Activated CD8-positive, alpha-beta memory T cell treated with anti-CD3 and anti-CD28 coated beads for 1 hour (primary cell): ENCODE measurements at places on chromosomes 3 and 15.
A peak's percentile ranks its signal among the peaks of the same experiment; 100 is the strongest.

- peak; percentile 33 for DNase-seq
Measured at GRCh38 chr3:128322030-128323022, 144.4 kb downstream of the DNAJB8 start.

GRCh38 chr15:41821831-41822230 lies 6.1 kb upstream of the JMJD7 start:
- DNase-seq, result no peak

GRCh38 chr3:127209840-127210653 lies 17.1 kb downstream of the PRR23E start:
- no peak for DNase-seq

DNA sequence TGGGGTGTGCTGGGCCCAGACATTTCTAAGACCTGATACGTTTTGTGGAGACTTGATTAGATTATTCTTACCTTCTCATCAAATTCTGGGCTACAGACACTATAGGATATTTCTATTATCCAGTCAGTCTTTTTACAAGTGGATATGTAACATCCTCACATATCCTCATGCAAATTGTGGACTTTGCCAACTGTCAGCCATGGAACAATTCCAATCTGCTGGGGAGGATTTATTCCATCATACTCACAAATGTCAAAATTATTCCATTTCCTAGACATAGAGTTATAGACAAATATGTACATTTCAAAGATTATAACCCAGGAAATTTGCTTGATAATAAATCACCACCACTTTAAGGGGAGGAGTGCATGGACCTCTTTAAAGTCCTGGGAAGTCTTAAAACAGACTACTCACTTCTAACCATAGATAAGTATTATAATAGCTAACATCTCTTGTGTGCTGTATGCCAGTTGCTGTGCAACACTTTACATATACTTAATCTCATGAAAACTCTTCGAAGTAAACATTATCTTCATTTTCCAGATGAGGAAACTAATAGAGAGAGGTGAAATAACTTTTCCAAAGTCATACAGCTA lies 44.4 kb downstream of the CADPS start:
- DNase-seq, result no peak

- no peak for DNase-seq
Measured at GRCh38 chr3:9224490-9224889, 25.0 kb downstream of the SRGAP3 start.

GRCh38 chr15:85592148-85592547 lies 202.6 kb downstream of the KLHL25 start:
- no peak for DNase-seq

DNA sequence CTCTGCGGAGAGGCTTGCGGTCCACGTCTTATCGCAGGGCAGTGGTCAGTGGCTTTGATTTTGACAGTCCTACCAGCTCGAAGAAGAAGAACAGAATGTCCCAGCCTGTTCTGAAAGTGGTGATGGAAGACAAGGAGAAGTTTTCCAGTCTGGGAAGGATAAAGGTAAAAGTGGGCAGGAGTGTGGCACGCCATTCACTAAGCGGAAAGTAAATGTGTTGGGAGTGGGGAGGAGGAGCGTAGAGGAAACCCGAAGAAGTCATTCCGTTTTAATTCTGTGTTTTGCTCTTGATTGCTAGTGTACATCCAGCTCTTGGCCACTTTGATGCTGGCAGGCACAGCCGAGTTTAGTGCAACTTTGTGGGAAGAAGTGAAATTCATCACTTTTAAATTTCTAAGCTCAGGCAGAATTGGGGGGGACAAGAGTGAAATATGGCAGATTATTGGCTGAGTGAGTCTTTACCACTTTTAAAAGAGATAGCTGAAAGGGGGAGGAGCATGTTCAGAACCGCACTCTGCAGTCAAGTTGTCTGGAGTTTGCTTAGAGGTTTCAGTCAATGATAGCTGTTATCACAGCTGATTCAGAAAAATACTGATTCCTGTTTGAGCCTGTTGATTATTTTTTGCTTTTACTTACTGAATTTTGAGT lies 1.8 kb downstream of the ARHGEF26 start:
- DNase-seq, result no peak

- DNase-seq, result peak; percentile 63
Measured at GRCh38 chr3:194344012-194344411, 7.1 kb downstream of the CPN2 start.

- DNase-seq, result no peak
Measured at GRCh38 chr15:68310804-68311463, 33.4 kb downstream of the FEM1B start.

- DNase-seq, result no peak
Measured at GRCh38 chr3:53238886-53239285, 16.9 kb downstream of the TKT start.

- DNase-seq, result no peak
Measured at GRCh38 chr15:49990835-49991545, 128.0 kb downstream of the ATP8B4 start.

DNA sequence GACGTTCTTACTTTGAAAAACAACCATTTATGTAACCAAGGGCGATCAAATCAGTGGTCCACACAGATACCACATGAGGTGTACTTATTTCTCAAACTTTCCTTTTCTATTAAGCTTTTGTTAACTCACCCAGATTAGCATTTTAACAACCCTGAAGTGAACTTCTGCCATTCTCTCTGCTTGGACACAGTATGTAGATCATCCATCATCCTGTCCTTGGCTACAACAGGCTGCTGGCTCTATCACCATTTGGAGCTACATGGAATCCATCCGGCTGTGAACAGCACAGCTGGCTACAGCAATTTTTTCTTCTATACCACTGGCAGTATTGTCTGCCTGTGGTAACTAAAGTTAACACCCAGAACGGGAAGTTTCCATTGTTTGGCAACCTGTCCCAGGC lies 4.4 kb downstream of the SEMA6D start:
- no peak for DNase-seq

GRCh38 chr15:27550635-27551034 lies 548.5 kb downstream of the OCA2 start:
- DNase-seq, result no peak

DNA sequence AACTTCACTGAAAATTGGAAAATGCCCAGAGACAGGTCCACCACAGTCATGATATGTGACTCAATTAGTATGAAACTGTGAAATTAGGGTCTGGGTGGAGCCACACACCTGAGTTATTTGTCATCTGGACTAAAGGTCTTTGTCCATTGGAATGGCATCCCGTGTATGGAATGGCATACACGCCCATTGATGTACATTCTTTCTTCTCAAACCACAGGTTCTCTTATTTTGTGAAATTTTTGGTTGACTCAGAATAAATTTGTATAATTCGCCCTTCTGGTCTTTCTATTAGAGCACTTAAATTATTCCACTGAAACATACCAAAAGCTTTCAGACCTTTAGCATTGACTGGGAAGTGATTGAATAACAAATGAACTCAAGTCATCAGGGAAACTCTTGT lies 66.8 kb upstream of the UBE2E1 start:
- no peak for DNase-seq

- DNase-seq, result no peak
Measured at GRCh38 chr3:112774293-112774926, 72.3 kb downstream of the CD200R1L start.

DNA sequence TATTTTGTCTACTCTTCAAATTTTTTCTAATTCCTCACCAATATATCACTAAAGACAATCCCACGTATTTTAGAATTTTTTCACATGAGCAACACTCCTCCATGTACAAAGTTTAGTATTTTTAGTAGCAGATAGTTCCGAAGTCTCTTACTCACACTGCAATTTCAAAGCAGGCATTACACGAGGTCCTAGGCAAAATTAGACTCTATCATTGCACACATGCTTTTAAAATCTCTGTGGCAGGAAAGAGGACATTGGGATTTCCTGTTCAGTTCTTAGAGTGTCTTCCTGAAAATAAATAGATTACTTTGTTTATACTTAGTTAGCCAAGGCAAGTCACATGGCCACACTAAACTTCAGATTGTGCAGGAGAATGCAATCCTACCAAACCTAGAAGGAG lies 847.7 kb downstream of the ROBO2 start:
- DNase-seq, result no peak

DNA sequence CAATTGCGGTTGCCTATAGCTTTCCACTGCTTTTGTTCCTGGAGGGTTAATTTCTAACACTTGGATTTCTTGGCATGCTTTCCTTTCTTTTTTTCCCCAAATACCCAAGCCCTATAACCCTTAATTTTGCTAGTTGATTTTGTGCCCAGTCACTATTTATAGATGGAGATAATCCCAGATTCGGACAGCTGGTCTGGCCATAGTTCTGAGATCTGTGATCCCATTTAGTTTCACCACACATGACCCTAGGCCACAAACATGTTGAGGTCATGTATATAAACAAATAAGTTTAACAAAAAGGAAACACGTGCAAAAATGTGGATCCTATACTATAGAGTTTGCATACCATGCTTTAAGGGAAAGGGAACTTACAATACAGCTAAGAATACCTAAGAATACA lies 111.4 kb downstream of the ZMAT3 start:
- DNase-seq, result no peak

DNA sequence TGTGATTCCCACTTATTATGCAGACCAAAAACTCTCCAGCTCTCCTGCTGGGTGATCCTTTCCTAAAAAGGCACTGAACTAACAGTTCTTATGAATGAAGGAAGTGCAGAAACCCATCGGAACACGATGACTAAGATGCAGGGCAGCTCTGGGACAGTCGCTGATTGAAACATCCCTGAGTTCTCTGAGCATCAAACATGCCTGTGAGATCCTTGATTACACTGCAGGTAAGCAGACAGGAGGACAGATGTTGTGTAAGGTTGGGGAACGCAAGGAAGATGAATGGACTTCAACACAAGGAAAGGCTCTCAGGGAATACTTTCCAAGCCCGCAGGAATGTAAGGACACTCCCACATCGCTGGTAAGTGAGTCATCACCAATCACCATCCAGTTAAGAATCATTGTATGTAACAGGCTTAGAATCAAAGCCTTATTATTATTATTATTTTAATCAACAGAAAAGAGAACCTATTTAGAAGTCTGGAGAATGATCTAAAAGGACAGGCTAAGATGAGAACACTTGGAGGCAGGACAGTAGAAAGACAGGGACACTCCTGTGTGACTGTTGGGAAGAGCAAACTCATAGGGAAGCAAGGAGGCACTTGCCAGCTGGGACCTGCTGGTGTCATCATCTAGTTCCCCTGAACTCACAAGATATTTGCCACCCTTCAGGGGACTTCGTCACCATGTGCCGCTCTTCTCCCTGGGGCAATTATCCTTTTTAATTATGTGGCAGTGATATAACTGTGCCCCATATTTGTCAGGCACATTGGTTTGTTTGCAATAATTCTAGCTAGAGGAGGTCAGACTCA lies 26.0 kb downstream of the TMEM158 start:
- no peak for DNase-seq

DNA sequence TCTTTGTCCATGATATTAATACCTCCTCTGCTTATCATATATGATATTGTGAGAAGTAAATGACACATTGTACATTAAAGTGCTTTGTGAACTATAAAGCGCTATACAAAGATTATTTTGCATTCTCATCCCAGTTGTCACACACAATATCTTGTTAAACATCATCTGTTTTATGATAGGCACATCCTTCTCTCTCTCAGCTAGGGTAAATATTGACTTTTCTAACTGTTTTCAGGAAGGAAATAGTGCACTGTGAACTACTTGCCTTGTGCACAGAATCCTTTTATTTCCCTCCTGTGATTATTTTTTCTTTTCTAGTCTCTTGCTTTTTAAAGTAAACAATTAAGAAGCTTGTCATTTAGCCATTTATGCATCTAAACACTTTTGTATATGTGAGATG lies 388.2 kb downstream of the LPP start:
- no peak for DNase-seq
